ENCODE measurements at places on chromosomes 1 and 21.

- DNase-seq = no peak
Measured at GRCh38 chr1:41045740-41046139, 24.2 kb upstream of the SLFNL1 start.

GRCh38 chr1:80961464-80962190 lies 839.1 kb upstream of the ADGRL2 start:
- no peak for DNase-seq

DNA sequence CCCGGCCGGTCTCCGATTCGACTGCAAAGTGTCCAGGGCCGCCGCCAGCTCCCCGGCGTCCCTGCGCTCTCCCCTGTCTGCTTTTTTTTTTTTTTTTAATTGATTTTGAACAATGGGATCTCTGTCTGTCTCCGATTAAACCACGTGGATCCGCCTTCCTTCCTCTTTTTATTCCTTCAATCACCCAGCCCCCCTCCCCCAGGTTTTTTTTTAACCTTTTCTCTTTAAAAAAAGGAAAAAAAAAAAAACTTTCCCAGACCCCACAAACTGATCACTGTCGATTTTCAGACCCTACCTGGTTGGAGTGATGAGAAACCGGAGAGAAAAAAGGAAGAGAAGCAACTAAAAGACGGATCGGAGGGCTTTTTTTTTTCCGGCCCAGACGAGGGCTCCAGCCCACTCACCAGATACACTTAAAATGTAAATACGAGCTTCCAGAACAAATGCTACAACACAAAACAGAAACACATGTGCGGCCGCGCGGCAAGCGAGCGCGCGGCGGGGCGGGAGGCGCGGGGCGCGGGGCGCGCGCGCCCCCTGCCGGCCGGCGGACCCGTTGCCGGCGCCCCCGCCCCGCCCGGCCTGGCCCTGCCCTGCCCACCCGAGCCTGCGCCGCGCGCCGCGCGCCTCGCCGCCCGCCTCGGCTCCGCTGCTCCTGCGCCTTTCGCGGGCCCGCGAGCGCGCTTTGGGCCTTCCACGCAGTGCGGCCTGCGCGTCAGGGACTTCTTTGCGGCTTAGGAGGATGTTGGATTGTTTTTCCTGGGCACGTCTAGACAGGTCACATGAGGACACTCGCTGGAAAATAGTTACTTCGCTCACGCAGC lies at the start of gene RCC2:
Gene RCC2, minus strand, starts transcription at position 428 of the 824 bp plus-strand sequence. CDS start 1,163 bp downstream, outside the sequence.
- peak; percentile 79 for DNase-seq

DNA sequence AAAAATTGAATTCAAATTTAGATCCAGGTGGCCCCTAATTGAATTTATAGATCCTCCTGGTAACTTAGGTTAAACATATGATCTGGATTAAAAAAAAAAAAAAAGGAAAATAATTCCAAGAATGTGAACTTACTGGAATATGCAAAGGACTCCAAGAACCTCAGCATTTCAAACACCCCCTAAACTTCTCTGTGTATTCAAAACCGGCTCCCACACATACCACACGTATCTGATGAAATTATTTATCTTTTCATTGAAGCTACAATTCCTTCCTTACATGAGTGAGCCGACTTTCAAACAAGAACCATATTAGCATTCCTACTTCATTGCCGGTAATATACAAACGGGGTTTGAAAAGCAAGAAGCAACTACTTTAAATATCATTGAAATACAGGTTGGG lies 61.4 kb upstream of the FMN2 start:
- DNase-seq = no peak

DNA sequence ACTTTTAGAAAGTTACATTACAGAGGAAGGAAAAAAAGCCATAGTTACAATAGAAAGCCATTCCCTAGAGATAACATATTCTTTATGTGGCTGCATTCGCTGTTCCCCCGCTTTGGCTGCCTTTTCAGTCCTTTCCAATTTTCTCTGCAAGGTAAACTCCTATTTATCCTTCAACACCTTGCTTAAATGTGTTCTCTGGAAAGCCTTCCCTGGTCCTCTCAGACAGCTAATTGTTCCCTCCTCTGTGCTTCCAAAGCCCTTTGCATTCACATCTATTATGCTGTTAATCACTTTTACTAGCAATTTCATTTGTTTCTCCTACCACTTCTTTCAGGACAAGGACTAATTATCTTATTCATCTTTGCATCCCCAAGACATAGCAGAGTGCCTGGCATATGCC lies 1.6 kb downstream of the PHC2 start:
- no peak for DNase-seq

GRCh38 chr1:162951553-162952315 lies 90.8 kb upstream of the CCDC190 start:
- DNase-seq = no peak

- no peak for DNase-seq
Measured at GRCh38 chr1:163583661-163584181, 262.0 kb downstream of the NUF2 start.

DNA sequence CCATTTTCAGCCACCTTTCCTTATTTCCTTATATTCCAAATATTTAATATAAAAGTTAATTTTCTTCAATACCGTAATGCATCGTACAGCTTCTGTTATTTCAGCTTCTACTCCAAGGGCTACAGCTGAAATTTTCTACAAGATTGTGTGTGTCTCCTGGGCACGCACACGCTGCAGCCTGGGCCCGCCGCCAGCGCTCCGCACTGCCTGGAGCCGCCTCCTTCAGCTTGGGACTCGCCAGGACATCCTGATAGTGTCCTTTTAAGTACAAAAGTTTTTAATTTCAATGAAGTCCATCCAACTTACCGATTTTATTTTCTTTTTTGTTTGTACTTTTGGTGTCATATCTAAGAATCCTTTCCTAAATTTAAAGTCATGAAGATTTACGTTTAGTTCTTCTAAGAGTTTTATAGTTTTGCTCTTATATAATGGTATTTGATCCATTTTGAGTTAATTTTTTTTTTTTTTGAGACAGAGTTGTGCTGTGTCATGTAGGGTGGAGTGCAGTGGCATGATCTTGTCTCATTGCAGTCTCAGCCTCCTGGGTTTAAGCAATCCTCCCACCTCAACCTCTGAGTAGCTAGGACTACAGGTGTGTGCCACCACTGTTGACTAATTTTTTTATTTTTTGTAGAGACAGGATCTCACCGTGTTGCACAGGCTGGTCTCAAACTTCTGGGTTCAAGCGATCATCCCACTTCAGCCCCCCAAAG lies 82.8 kb downstream of the AXDND1 start:
- DNase-seq = no peak

DNA sequence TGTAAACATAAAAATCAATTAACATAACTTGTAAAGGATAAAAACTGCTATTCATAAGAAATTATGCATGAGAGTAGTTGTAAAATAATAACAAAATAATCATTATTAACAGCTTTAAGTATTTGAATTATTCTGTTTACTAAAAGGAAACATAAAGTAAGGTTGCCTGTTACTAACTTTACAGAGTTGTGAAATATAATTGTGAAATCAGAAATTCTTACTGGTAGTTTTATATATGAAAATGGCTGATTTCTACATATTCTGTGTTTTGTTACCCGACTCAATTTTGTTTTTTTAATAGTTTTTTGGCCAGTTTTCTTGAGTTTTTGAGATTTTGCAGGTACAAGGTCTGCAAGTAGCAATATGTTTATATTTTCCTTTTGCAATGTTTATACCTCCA lies 27.8 kb downstream of the FNBP1L start:
- no peak for DNase-seq

DNA sequence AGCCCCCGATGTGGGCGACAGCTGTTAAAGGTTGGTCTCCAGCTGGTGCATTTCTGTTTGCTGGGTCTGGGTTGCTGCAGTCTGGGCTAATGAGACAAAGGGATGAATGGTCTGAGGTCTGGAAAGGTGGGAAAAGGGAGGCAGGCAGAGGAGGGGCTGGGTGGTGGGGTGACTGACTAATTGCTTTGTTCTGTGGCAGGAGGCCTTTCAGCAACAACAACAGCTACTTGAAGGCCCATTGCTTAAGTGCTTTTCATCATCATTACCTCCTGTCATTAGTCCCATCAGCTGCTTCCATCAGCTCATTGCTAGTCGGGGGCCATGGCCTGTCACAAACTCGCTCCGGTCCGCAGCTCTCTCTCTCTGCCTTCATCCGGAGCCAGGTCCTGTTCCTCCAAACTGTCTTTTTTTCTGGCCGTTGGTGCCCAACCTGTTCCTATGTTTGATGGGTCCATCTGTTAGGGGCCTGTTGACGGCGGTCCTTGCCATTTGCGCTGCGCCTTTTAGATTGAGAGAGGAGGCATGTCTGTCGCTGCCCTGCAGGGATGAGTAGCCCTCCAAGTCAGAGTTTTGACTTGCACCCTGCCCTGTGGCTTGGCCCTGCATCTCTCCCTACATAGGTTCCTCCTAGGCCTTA lies 105.6 kb upstream of the PLXNA2 start:
- DNase-seq = no peak

DNA sequence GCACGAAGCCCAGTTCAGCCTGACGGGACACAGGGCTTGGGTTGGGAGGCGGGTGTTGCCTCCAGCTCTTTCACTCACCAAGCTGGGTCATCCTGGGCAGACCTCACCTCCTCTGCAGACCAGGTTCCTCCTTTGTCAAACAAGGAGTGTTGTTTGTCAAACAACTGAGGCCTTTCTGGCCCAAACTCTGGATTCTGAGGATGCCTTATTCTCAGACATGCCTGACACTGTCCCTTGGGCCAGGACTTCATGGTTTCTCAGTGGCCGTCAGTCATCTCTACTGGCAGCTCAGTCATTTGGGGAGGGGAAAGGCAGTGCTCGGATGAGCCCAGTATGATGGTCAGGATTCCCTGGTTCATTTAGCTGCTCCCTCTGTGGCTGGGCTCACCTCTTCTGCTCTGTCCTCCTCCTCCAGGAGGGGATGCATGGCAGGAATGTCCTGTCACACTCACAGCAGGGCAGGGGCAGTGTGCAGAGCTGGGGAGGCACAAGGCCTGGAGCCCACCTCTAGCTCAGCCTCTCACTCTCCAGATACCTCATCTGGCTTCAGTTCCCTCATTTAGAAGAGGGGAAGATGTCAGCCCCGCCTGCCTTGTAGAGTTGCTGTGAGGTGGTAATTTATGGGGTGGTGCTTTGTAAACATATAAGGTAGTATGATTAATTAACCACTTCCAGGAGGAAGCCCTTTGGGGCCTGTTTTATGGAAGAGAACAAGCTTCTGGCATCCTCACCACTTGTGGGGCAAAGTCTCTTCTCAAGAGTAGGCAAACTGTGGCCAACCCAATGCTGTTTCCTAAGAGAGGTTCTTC lies 20.6 kb downstream of the SLC2A1 start:
- no peak for DNase-seq

DNA sequence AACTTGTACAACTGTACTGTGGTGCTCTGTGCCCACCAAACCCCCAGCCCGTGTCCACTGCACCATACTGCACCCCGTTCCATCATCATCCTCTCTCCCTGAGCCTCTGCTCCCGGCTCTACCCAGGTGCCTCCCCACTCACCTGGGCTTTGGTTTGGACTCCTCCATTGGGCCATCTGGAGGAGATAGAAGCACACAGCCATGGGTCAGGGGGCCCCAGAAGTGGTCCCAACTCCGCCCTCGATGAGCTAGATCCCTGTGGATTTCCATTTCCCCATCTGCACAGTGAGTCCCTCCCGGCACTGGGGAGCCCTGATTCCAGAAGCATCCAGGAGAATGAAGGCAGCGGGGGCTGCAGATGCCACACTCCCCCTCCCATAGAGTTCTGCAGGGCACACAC lies 10.8 kb downstream of the TNNT2 start:
- DNase-seq = no peak

DNA sequence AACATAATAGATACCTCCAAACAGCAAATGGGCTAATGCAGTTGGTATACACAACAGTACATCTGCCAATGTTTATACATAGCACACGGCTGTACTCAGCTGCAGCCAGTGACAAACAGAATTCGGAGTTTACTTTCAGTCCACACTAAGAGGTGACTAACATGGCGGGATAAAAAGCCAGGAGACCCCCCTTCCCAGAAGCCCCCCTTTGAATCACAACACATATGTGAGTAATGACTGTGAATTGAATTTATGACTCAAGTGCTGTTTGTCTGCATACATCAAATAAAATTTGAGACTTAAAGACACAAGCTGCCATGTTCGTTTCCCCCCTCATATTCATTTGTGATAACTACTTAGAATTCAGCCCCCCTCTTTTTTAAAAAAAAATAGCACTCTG lies 113.2 kb downstream of the RUNX1 start:
- DNase-seq = no peak

GRCh38 chr21:45186709-45187108 lies 101.0 kb downstream of the POFUT2 start:
- DNase-seq = no peak

DNA sequence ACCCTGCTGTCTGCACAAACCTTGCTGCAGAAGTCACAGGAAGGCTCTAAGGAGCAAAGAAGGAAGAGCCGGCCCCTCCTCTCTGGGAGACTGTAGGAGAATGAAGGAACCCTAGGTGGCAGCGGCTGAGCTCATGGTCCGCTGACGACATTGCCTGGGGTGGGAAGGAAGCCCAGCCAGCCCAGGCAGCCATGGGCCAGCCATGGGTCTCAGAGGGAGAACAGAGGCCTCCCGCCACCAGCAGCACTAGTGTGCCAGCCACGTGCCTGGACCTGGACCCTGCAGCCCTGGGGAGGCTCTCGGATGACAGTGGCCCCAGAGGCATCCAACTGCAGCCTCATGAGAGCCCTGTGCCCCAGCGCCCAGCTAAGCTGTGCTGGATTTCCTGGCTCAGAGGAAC lies 49.2 kb upstream of the POFUT2 start:
- no peak for DNase-seq

- DNase-seq = no peak
Measured at GRCh38 chr21:33317145-33317544, 7.6 kb upstream of the IFNAR1 start.

DNA sequence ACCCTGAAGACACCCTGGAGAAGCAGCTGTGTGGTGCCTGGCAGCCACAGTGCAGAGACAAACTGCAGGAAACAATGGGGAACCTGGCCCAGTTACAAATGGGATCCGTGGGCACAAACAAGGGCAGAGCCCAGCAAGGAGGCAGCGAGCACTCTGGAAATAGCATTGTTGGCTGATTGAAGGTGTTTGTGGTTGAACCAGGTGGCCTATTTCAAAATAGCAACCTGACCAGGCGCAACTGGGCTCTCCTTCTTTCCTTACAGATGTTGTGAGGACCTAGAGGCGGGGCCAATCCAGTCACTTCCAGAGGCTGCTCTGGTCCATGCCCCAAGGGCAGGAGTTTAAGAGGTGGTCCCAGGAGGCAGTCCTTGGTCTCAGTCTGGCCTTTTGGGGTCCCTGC lies 21.7 kb upstream of the ZBTB21 start:
- DNase-seq = no peak

- DNase-seq = no peak
Measured at GRCh38 chr1:153350321-153350957, 1.8 kb upstream of the PGLYRP4 start.
